Placental pericyte (primary cell): ENCODE measurements at places on chromosomes 5 and 9. TPM values are rescaled to one million over a fixed set of nuclear protein-coding genes. Genes with fewer than 3 reads are reported as not detected.

Gene ISCA1
- 16.2 and 25.1 TPM in 2 replicates for total RNA-seq

Gene IDNK
- total RNA-seq = 3.0 and 8.5 TPM in 2 replicates

Gene F2RL2
- total RNA-seq = 6.6 and 7.7 TPM in 2 replicates

Gene CHSY3
- 8.3 and 15.6 TPM in 2 replicates for total RNA-seq

Gene QRFP
- not detected in 2 replicates for total RNA-seq

Gene CMYA5
- total RNA-seq = 0.29 and 2.0 TPM in 2 replicates

Gene SLIT3
- 0.29 and 0.66 TPM in 2 replicates for total RNA-seq

Gene SOX30
- under 0.01 TPM in 1 of 2 replicates, not detected in the other for total RNA-seq

Gene SMIM15
- 44.2 and 50.1 TPM in 2 replicates for total RNA-seq

Gene INSL4
- total RNA-seq = not detected in 2 replicates

Gene STPG3
- total RNA-seq = not detected in 2 replicates

Gene DRD1
- total RNA-seq = 0.44 and 0.72 TPM in 2 replicates

Gene ACOT12
- 0.57 and 0.66 TPM in 2 replicates for total RNA-seq

Gene PCDHA7
- total RNA-seq = under 0.01 and 0.29 TPM in 2 replicates

Gene BASP1
- 155 and 250 TPM in 2 replicates for total RNA-seq

Gene PWWP2A
- total RNA-seq = 32.6 and 33.4 TPM in 2 replicates
